Activated T-helper 1 cell treated with anti-CD3 and anti-CD28 coated beads, Interleukin-2, amount 50 U/mL, for 16 hours (primary cell): ENCODE measurements at places on chromosomes 11 and 22.

DNA sequence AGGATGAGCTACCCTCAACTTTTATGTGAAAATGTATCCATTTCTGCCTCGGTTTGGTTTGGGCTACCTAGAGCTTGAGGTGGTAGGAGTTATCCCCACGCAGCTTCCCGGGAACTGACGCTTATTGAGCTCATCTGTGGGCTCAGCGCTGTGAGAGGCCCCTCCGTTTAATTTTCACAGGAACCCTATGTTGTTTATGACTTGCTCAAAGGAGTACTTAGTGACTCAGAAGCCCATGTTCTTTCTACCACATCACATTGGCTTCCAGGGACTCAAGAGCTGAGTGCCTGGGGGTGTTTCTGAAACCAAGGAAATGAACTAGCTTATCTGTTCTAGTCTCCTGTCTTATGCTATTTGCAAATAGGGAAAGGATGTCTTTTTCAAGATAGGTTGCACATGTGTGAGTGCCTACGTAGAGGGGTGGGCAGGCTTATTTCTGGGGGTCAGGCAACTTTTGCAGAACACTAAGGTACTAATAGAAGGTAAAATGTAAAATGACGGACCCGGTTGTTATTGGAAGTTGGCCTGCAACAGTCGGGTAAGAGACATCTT lies 40.5 kb downstream of the MICAL2 start:
- no peak for DNase-seq

DNA sequence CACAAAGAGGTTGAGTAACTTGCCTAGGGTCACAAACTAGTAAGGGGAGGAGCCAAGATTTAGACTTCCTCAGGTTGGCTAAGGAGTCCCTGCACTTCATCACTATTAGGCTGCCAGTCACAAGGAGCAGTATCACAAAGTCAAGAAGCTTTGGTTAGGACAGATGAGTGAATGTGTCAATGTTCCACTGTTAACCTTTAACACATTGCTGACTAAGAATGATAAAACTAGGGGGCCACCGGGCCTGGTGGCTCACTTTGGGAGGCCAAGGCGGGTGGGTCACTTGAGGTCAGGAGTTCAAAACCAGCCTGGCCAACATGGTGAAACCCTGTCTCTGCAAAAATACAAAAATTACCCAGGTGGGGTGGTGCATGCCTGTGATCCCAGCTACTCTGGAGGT lies 32.0 kb downstream of the TMEM123 start:
- no peak for DNase-seq

DNA sequence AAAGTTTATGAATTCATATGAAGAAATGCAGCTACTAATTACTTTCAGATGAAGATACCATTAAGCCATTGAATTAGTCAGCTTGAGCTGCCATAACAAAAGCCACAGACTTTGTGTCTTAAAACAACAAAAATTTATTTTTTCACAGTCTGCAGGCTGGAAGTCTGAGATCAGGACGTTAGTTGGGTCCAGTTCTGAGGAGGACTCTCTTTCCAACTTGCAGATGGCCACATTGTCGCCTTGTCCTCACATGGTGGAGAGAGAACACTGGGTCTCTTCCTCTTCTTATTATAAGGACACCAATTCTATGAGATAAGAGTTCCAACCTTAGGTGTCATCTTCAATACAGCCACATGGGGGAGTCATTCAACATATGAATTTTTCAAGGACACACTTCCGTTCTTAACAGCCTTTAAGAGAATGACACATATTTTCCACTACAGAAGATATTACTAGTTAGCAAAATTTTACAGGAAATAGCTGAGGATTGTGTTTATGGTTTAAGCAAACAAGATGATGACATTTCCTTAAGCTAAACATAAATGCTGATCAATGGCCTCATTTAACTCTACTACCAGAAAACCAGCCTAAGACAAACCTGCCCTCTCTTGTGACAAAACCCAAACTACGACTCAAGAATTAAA lies 56.0 kb downstream of the DCUN1D5 start:
- DNase-seq: no peak

- DNase-seq: no peak
Observed at GRCh38 chr11:79076526-79077115, 364.2 kb downstream of the TENM4 start.

DNA sequence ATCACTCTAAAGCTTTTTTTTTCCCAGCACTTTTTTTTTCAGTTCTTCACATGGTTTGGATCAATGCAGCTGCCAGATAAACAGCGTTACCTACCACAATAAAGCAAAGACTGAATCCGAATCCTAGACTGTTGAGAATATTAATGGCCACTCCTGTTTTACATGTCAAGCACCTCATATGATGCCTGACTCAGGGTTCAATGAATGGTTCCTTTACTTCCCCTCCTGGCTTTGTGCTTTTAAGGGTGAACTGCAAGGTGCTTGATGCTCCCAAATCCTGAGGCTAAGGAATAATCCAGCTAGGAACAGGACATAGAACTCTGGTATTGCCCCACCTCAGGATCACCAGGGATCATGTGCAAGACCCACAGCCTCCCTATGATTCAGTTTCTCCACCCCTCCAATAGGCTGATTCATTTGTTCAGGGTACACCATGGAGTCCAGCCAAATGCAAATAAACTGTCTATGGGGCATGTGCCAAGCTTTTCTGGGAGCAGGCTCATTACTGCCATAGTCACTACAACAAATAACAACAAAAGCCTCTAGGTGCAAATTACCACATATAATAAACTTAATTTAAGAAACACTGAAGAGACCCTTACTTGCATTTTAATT lies 104.3 kb downstream of the GAB2 start:
- DNase-seq: no peak

DNA sequence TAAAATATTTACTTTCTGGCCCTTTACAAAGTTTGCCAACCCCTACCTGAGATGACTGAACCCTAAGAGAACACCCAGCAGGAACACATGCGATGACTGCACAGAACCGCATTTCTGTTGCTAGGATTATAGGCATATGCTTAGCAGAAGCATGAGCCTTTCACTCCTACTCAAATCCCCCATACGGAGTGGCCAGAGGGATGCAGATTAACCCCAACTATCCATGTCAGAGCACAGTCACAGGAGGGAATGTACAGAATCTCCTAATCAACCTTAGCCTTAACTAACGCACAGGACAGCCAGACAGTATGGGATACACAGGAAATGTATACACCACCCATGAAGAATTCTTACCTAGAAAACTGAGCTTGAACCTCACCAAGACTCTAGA lies 6.2 kb downstream of the HPS4 start:
- DNase-seq: no peak

GRCh38 chr11:85266646-85267045 lies 360.5 kb downstream of the DLG2 start:
- DNase-seq: no peak

- DNase-seq: no peak
Observed at GRCh38 chr11:62306227-62306626, 7.4 kb upstream of the SCGB1D4 start.

DNA sequence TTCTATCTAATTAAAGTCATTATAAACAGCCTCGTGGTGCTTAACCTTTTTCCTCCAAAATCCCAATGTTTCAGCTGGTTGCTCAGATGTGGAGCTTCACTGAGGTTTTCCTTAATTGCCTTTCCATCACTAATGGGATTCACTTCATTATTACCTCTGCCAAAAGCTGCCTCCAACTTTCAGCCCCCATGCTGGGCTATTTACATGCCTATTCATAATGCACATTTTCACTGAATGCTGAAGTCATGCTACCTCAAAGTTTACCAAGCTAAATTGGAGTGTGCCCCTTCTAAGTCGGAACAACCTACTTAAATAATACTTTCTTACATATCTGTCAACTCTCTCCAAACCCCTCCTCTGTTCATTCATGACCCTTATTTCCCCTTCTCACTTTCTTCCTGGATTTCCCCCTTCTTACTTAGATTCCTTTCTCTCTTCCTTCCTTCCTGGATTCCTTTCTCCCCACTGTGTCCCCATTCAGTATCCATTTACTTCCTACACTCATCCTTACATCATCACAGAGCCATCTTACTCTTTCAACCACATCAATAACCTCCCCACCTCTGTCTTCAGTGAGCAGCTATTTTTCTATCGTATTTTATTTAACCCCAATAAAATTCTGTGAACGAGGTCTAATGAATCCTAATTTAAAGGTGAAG lies 887.3 kb upstream of the TENM4 start:
- DNase-seq: no peak

DNA sequence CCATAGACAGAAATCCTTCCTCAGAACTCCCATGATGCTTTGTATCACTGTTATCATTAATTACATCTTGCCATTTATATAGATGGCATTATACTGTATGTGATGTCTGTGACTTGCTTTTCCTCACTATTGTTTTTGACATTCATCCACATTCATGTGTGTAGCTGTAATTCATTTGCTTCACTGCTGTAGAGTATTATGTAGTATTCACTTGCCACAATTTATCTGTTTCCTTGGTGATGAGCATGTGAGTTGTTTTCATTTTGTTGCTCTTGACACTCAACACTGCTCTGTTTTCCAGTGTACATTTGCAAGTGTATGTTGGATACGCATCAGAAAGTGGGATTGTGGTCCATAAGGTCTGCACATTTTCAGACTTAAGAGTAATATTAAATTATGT lies 328.6 kb upstream of the C11orf87 start:
- DNase-seq: no peak

DNA sequence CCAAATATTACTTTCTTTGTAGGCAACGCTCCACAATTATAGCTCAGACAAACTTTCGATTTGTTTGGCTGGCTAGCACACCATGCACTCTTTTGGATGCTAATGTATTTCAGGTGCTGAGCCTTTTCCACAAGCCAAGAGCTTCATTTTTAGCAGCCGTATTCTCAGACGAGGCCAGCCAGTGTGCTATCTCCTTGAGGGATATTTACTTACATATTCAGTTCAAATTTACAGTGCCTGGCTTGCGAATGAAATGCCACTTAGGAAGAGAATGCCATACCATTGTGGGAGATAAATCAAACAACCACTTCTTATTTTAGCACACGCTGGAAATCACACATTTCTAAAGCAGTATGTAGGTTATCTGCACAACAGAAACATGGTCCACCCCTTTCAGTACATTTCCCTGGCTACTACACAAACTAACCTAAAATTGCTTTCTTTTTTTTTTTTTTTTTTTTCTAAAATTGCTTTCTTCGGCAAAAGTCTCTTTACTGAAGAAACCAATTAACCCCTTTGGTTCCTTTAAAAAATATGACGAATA lies 236.9 kb downstream of the CADM1 start:
- no peak for DNase-seq

- DNase-seq: no peak
Observed at GRCh38 chr11:27757953-27758352, 57.7 kb upstream of the BDNF start.

DNA sequence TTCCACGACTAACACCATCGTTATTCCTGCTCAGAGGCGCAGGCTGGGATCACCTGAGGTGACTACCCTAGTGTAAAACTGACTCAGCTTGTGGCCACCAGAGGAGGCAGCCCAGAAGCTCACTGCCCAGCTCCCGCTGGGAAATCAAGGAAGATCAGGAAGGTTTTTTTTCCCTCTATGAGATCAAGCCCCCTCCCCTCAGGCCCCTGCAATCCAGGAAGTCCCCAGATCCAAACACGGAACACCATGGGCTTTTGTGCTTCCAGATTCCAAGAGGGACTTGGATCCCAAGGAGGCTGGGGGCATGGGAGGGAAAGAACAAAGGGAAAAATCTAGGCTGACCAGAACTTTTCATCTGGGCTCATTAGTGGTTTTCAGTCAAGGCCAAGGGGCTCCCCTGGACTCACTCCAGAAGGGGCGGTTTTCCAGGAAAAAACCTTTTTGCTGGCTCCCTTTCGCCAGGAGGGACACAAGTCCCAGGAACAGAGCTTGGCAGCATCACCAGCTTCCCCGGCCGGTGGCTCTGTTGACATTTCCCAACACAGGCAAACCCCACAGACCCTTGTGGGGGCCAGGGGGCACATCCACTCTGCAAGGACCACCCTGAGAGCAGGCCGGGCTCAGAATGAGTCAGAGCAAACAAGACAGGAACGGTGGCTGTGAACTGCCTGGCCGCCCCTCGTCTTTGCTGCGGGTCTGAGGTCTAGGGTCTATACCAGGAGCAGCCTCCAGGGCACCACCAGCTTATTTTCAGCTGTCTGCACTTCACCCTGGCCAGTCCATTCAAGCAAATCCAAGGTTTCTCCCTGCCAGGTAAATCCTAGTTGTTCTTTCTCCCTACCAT lies 36.8 kb downstream of the MYH9 start:
- DNase-seq: no peak

- DNase-seq: no peak
Observed at GRCh38 chr11:60942219-60942618, 9.8 kb downstream of the SLC15A3 start.

GRCh38 chr11:118691926-118692830 lies 12.7 kb upstream of the TREH start:
- DNase-seq: peak; percentile 46

- DNase-seq: peak; percentile 28
Observed at GRCh38 chr22:19986410-19987341, 29.9 kb downstream of the ARVCF start.

GRCh38 chr11:133984828-133985227 lies 28.1 kb upstream of the IGSF9B start:
- DNase-seq: no peak

- DNase-seq: no peak
Observed at GRCh38 chr11:119352857-119353260, 6.4 kb upstream of the MFRP start.

DNA sequence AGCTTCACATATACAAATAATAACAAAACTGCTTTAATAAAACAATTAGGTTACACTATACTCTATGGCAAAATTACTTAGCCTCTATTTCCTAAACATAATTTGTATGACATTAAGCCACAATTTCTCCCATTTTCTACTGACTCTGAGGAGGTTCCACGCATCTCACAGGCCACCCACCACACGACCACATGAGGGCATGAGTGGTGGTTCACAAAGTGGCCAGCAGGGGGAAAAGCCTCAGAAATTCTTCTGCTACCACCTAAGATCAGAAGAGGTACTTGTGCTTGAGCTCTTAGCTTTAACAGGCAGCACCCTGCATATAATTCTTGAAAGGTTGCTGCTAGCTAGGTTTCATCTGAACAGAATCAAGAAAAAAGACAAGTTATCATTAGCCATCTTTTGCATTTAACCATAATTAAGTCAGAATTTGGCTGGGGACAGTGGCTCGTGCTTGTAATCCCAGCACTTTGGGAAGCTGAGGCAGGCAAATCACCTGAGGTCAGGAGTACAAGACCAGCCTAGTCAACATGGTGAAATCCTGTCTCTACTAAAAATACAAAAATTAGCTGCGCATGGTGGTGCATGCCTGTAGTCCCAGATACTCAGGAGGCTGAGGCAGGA lies 7.7 kb downstream of the LPXN start:
- DNase-seq: peak; percentile 61

DNA sequence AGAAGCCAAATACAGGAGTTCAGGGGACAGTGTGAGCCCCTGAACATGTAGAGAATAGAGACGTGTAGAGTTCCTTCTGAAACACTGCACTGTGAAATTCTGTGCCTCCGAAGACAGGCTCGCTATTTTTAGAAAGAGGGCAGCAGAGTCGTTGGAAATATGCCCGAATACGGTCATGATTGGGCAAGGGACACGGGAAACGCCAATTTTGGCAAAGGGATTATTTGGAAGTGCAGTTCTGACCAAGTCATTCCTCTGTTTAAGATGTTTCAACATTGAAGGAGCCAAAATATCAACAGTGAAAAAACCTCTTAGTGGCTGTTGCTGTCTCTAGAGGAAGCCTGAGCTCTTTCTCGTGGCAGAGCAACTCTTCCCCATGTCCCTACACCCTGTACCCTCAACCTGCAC lies 9.5 kb upstream of the CBX6 start:
- no peak for DNase-seq
